ENCODE measurements at places on chromosomes 2 and 18.

DNA sequence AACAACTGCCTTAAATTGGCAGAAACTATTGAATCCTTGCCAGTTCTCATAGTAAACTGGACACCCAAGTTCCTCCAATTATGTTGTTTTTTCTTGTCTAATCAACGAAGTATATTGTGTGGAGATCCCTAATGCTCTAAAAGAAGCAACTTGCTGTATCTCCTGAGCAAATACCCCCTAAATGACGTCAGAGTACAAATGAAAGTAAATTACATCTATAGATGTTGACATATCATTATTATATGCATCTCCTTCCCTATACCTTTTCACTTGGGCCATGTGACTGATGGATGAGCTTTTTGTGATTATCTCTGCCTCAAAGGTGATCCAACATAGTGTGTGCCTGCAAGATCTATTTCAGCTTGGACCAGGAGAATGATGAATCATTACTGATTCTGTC, 159.4 kb downstream of the CCDC148 start:
- no peak for DNase-seq

- no peak for DNase-seq
Measured at GRCh38 chr2:206853915-206854314, 85.4 kb upstream of the CPO start.

- no peak for DNase-seq
Measured at GRCh38 chr2:138037090-138037489, 72.8 kb downstream of the HNMT start.

GRCh38 chr2:234808907-234809306, 142.9 kb upstream of the SH3BP4 start:
- no peak for DNase-seq

DNA sequence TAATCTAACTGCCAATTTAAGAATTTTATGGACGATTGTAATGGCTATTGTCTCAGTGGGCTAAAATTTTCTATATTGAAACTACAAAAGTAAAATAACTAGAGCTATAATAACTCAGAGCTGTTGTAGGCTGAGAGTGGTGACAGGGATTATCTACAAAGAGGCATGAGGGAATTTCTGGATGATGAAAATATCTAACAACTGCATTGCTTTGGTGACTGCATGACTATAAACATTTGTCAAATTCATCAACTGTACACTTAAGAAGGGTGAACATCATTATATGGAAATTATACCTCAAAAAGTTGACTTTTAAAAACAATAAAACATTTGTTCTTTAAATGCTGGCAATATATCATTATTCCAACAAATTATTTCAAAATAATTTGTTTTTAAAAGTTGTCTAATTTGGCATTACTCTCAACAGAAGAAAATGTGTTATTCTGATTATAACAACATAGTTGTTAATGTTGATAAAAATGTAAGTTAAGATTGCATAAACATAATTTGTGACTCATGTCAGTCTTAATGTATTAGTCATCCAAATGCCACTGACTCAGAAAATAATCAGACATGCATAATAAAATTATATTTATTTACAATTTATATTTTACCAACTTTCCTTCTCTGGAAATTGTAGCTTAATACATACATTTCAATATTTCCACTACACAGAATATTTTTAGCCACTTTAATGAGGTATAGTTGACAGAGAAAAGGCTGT, 865.1 kb upstream of the VRK2 start:
- DNase-seq = no peak

DNA sequence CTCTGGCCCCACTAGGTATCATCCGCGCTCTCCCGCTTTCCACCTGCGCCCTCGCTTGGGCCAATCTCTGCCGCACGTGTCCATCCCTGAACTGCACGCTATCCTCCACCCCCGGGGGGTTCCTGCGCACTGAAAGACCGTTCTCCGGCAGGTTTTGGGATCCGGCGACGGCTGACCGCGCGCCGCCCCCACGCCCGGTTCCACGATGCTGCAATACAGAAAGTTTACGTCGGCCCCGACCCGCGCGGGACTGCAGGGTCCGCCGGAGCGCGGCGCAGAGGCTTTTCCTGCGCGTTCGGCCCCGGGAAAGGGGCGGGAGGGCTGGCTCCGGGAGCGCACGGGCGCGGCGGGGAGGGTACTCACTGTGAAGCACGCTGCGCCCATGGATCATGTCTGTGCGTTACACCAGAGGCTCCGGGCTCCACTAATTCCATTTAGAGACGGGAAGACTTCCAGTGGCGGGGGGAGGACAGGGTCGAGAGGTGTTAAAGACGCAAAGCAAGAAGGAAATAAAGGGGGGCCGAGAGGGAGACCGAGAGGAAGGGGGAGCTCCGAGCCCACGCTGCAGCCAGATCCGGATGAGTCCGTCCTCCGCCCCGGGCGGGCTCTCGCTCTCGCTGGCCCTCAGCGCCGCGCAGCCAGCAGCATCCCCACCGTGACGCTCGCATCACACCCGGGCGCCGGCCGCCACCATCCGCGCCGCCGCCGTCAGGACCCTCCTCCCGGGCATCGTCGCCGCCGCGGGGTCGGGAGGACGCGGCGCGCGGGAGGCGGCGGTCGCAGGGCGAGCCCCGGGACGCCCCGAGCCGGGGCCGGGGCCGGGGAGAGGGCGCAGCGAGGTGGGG, 664 bp downstream of the NETO1 start:
- DNase-seq = no peak

- DNase-seq = no peak
Measured at GRCh38 chr2:105576050-105576439, 168.7 kb upstream of the NCK2 start.

DNA sequence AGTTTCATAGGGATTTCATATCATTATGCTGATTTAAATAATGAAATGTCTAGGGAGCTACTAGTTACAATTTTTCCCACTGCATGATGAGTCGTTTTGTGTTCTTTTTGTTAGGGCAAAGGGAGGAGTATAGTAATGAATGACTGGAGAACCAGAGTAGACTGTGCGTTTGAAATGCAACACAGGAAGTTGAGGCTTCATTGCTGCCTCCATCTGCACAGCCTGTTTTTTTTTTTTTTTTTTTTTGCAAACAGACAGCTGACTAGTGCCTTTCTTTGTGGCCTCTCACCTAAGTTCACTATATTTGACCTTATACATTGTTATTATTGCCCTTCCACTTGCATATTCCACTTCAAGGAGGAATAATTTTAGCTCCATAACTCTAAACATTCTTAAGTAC, 286.7 kb upstream of the LRRTM1 start:
- no peak for DNase-seq

All from activated naive CD4-positive, alpha-beta T cell treated with anti-CD3 and anti-CD28 coated beads, Interleukin-2, amount 10 ng/mL, durations not matched to agents 7 days and 5 days (primary cell).